ENCODE measurements at places on chromosomes 4 and X.

GRCh38 chr4:165678936-165679325 is 194.1 kb upstream of the TLL1 start:
- DNase-seq = no peak

GRCh38 chrX:16953606-16954211 is 7.3 kb downstream of the REPS2 start:
- DNase-seq = no peak

GRCh38 chr4:110452546-110452945 is 23.4 kb upstream of the ENPEP start:
- no peak for DNase-seq

- no peak for DNase-seq
Observed at GRCh38 chr4:179095585-179096221, 1653.5 kb upstream of the AGA start.

DNA sequence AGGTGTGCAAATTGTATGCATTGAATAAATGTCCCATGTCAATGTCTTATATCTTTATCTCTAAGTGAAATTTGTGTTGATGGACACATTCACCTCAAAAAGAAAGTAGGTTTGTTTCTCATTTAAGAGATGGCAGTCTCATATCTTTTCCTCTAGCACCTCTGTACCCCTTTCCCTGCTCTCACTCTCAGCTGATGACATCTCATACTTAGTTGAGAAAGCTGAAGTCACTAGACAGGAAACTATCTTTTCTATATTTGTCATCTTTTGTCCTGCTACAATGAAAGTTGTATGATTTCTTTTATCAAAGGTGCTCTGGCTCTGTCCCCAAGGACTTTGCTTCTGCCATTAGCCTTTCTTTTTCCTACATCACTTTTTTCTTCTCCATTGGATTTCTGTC is 84.0 kb upstream of the GRPR start:
- DNase-seq = no peak

Data from non-pigmented ciliary epithelial cell (primary cell).